ENCODE measurements at places on chromosomes 7 and 10.

GRCh38 chr7:129066290-129067131 is 11.6 kb upstream of the TNPO3 start:
- peak; percentile 21 for DNase-seq

GRCh38 chr10:94038024-94038423 is 44.3 kb downstream of the PLCE1 start:
- no peak for DNase-seq

GRCh38 chr10:108789919-108790318 is 1133.4 kb downstream of the XPNPEP1 start:
- no peak for DNase-seq

- DNase-seq, result peak; percentile 56
These were observed 8.9 kb downstream of the SEC31B start for GRCh38 chr10:100510533-100511308.

GRCh38 chr10:123555616-123556015 is 110.5 kb upstream of the GPR26 start:
- DNase-seq, result no peak

GRCh38 chr10:33249659-33250345 is 84.7 kb downstream of the NRP1 start:
- no peak for DNase-seq

GRCh38 chr10:62503872-62504271 is 129.7 kb downstream of the ZNF365 start:
- DNase-seq, result no peak

DNA sequence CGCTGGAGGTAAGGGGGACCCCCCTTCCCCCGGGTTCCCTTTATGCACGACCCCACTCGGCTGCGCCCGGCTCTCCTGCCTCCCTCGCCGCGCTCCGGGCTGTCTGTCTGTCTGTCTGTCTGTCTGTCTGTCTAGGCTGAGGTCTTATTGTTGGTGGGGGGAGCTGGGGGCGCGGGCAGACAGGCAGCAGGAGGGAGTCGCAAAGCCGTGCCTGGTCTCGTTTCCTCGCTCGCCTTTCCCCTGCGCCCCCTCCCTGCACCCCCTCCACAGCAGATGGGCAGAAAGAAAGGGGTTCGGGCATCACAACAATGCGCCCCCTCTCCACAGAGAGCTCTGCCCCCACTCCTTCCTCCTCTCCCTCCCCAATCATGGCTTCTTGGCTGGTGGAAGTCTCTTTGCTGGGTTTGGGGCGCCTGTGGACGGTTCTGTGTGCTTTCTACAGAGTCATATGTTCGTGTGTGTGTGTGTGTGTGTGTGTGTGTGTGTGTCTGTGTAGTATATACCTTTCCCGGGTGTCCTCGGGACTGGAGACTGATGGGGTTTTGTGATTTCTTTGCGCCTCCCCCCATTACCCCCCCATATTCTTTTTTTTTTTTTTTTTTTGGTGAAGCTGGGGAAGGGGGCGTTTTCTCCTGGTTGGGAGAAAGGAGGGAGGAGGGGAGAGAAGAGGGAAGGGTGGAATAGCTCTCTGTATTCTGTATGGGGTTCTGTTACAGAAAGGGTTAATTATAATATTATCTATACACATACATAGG is 1.9 kb downstream of the AUTS2 start:
- no peak for DNase-seq

- peak; percentile 21 for DNase-seq
These were observed 22.3 kb downstream of the COX15 start for GRCh38 chr10:99709480-99710229.

GRCh38 chr7:44097064-44097932 is 6.8 kb upstream of the AEBP1 start:
- peak; percentile 91 for DNase-seq

DNA sequence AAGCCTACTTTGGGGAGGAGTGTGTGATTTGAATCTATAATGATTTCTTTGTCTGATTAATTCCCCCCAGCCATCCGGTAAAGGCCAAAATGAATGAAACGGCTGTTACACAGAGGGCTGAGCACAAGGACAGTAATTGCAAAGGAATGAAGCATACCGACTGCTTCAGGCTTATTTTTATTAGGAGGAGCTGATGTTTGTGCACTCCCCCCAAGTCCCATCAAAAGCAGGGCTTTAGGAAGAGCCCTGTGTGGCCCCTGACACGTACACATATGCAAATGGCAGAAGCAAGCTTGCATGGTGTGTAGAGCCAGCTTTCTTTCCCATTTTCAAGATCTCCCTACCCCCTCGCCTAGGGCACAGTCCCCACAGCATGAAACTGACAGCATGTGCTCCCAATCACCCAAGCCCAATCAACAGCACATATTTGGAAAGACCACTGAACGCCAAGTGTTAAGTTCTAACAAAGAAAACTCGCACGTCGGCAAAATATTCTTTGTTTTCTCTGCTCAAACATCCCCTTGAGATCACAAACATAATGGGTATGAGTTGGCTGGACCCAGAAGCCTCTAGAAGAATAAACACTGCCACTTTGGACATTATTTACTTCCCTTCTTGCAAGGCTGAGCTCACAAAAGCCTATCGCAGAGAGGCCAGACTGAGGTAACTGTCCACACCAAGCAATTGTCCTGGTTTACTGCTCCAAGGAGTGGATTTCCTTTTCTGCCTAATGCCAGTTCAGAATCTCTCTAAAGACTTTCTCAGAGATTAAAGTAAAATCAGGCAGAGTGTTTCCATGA is 143.0 kb downstream of the CUBN start:
- no peak for DNase-seq

GRCh38 chr10:101120884-101121653 is 10.0 kb upstream of the TLX1 start:
- no peak for DNase-seq

GRCh38 chr7:94701555-94701973 is 45.6 kb upstream of the SGCE start:
- DNase-seq, result no peak

- DNase-seq, result no peak
These were observed 102.9 kb downstream of the ST8SIA6 start for GRCh38 chr10:17351506-17351905.

DNA sequence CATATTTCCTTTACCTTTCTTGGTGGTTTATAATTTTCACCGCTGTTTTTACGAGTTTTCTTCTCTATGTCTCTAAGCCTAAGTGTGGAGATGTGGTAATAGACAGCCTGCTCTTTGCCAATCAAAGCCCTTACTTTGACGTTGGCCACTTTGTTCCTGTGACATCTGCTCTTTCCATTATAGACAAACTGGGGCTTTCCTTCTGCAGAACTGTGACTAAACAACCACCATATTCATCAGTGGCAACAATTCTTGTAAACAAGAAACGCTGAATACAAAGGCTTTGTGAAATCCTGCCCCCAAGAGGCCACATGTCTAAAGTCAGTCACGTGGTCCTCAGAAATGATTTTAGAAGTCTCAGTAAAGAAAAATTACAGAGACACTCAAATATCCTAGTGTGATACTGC is 59.6 kb upstream of the CAPZA2 start:
- DNase-seq, result peak; percentile 45

DNA sequence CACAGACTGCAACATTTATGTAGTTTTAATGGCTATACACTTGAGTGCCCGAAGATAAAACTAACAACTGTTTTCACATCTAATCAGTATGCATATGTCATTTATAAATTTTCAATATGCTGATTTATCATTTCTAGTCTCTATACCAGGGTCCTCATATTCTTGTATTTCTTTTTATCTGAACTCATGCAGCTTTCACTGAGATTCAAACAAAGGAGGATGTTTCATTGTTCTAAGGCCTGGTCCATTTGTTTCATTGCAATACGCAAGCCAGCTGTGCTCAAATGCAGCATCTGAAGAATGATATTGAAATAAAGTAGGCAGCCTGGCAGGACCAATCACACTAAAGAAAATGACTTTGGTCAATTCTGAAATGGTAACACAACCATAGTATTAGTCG is 31.7 kb downstream of the MAGI2 start:
- no peak for DNase-seq
